ENCODE measurements at places on chromosomes 3 and 15.

GRCh38 chr3:52029053-52029452, 27.3 kb downstream of the DUSP7 start:
- DNase-seq, result no peak

DNA sequence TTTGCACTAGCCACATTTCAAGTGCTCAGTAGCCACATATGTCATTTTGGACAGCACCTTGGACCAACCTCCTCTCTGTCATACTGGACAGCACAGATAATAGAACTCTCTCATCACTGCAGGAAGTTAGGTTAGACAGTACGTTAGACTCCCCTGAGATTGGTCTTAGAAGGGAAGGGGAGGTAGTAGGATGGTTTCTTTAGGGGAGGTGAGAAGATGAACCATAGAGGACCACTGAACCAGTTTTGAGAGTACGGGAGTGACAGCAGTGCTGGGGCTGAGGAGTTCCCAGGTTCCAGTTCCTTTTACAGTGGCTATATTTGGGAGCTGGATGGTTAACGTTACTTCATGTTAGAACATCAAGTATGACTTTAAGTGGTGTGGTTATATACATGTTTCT, 7.8 kb downstream of the LRCH3 start:
- DNase-seq, result no peak

DNA sequence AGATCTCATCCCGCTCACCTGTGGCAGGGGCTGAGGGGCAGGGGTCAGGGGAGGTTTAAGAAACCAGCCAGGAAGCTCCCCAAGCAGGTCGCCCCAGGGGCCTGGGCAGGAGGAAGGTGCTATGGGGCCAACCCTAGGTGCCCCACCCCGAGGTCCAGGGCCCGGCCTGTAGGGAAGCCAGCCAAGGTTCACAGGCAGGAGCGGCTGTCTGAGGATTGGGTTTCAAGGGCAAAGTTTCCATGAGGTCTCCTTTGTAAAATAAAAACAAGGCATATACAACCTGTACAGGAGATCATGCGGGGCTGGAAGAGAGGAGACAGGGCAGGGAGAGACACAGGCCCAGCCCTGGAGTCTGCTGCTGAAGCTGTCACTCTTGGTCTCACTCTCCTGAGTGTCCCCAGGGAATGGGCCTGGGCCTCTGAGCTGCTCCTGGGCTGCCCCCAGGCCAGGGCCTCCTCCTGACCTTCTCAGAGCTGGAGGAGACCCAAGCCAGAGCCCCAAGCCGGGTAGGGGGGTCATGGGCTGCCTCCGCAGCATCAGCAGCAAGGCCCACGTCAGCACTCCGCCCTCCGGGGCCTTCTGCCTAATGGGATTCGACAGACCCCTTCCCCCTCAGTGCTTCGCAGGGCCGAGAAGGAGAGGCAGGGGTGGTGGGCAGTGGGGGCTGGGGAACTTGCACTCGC, 5.5 kb downstream of the CPLX3 start:
- no peak for DNase-seq

DNA sequence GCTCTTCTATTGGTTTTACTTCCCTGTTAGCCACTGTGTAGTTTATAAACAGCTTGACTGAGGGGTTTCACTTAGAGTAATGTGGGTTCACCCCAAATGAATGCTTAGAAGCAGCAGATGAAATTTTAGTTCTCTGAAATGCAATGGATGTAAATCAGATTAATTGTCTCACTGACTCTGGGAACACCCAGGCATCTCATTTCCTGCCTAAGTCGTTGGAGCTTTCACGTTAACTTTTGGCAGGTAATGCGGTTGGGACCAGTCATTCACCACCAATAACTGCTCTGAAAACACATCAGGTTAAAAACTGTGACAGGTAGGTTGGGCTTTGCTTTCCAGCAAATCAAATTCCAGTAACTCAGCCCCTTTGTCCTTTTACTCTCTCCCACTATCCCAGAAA, 775.4 kb downstream of the NTRK3 start:
- no peak for DNase-seq

All from AG08395 (cell line).